ENCODE measurements at places on chromosomes 2 and 18.

DNA sequence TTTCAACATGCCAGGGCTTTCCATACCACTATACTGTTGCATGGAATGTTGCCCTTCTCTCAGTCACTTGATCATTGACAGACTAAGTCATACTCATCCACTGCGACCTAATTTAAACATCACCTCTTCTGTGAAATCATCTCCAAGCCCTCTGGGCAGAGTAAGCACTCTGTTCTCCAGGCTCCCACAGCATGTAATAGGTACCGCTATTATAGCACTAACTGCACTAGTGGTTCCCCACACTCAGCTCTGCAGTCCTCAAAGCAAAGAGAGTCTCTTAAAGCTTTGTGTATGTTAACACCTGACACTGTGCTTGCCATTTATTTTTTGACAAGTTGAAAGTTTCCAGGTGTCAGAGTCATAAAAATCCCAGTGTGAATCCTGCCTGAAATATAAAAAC lies 947.2 kb downstream of the ERBB4 start:
- no peak for DNase-seq

GRCh38 chr2:10668402-10669012 lies 21.3 kb downstream of the NOL10 start:
- no peak for DNase-seq

- peak; percentile 7 for DNase-seq
These were observed 163.5 kb upstream of the CXCR4 start for GRCh38 chr2:136281281-136282114.

DNA sequence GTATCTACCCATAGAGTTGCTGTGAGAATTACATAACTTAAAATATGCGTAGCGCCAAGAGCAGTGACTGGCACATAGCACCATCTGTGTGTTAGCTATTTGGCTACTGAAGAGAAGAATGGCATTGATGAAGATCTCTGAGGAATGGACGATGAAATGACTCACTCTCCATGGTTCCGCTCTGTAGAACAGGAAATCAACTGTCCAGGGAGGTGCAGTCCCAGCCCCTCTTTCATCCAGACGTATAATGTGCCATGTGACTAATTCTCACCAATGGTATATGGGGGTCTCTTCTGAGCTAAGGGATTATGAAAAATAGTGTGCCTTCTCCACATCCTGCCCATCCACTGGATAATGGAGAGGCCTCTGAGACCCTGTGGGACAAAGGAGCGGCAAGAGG lies 254.8 kb downstream of the CYP26B1 start:
- DNase-seq = no peak
